ENCODE measurements at places on chromosomes 7 and 10. TPM values are rescaled to one million over a fixed set of nuclear protein-coding genes. Genes with fewer than 3 reads are reported as not detected.

GRCh38 chr10:52378124-52378523, 64.0 kb downstream of the DKK1 start:
- no peak for DNase-seq

- no peak for DNase-seq
Observed at GRCh38 chr10:69220041-69220451, at the start of gene HKDC1. Gene HKDC1 (plus strand): TSS chr10:69220332. CDS start chr10:69220436, 104 bp downstream.

DNA sequence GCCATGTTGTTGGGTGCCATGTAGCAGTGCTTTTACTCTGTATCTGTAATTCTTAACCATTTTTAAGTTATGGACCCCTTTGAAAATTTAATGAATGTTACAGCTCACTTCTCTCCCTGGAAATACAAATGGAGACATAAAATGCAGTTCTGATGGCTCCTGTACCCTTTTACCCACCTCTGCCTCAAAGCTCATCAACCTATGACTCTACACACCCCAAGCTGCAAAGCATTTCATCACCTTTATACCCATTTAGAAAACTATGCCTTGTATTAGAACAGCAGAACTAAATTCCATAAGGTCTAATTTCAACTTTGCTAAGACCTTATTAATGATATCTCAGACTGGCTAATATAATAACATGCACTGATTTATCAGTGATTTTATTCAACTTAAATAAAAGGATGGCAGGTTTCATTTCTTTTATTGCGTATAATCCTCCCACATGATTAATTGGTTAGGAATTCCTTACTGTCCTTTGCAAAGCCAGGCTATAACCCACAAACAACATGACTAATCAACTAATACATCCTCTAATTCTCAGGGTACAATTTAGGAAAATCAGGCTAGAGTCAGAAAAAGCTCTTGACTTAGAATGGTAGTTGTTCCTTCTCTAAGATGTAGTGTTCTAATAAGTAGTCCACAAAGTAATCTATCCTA, 68.1 kb downstream of the CPEB3 start:
- DNase-seq, result no peak

GRCh38 chr7:20302891-20303290, 27.8 kb upstream of the ITGB8 start:
- DNase-seq, result no peak

GRCh38 chr7:27107391-27108381, 5.2 kb upstream of the HOXA2 start:
- no peak for DNase-seq

- no peak for DNase-seq
Observed at GRCh38 chr7:55538538-55538937, 33.8 kb downstream of the VOPP1 start.

- DNase-seq, result no peak
Observed at GRCh38 chr7:83077328-83077727, 85.4 kb downstream of the PCLO start.

DNA sequence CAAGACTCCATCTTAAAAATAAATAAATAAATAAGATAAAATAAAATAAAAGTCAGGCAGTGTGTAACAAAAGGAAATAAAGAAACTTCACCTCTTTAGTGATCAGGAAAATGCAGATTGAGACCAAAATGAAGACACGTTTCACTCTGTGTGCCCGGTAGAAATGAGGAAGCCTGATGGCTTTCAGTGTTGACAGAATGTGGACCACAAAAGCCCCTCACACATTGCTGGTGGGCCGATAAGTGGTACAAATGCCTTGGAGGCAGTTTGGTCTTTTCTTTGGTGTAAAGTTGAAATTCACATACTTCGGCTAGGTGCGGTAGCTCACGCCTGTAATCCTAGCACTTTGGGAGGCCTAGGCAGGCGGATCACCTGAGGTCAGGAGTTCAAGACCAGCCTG, 44.5 kb upstream of the PFKFB3 start:
- no peak for DNase-seq

GRCh38 chr7:17279061-17279460, 19.4 kb upstream of the AHR start:
- DNase-seq, result no peak

DNA sequence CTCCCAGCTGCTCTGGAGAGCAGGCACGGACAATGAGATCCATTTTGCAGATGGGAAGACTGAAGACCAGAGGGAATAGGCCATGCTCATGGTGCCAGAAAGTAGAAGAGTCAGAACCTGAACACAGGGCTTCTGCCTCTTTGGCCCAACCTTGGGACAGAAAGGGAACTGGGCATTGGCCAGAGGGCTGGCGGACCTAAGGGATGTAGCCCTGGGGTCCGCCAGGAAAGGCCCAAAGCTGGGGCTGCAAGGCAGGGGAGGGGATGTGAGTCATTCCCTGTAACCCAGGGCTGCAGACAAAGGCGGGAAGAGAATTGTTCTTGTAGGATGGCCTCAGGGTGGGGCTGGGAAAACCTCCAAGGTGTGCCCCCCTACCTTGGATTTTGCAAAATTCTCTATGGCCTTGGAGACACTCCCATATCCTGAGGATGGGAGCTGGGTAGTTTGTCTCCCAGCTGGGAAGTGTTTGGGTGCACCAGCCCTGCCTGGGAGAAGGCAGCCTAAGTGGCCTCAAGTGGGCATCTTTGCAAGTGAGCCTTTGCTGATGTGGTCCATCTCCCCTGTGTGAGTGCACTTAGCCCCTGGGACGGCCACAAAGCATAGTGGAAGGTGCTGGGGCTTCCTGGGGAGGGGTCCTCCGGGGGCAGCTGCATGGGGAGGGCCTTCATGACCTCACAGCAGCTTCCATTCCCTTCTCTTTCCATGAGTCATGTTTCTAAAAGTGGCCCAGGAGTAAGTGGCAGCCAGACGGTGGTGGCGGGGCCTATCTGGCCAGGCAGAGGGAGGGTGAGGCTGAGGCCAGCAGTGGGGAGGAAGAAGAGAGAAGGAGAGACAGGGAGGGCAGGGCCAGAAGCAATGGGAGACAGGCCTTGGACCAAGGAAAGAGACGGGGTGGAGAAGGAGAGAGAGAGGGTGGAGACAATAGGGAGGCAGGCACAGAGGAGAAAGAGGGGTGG, 9.2 kb downstream of the AQP1 start:
- DNase-seq, result peak; percentile 2

DNA sequence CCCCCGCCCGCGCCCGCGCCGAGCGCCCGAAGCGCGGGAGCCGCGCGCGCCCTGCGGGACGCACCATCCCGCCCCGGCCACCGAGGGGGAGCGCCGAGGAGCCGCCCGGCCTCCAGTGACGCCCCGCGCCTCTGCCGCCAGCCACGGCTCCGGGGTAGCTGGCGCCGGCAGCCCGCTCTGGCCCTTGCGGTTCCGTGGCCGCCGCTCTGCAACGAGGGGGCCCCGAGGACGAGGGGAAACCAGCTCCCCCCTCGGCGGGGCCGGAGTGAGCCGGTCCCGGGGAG, at the start of gene PAXIP1:
TSS of gene PAXIP1 (minus strand) at position 33 of the 284 bp plus-strand sequence. CDS start 195 bp downstream, outside the sequence.
- no peak for DNase-seq

GRCh38 chr10:112271982-112272381, 11.2 kb upstream of the TECTB start:
- DNase-seq, result no peak

DNA sequence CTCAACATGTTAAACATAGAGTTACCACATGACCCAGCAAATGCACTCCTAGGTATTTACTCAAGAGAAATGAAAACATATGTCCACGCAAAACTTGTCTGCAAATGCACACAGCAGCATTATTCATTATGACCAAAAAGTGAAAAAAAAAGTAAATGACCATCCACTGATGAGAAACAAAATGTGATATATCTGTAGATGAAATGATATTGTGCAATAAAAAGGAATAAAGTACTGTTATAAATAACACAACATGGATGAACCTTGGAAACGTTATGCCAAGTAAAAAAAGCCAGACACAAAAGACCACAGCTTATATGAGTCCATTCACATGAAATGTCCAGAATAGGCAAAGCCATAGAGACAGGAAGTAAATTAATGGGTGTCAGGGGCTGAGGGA, 61.4 kb upstream of the SKAP2 start:
- no peak for DNase-seq

GRCh38 chr7:139396323-139396951, 36.7 kb downstream of the LUC7L2 start:
- no peak for DNase-seq

- no peak for DNase-seq
Observed at GRCh38 chr7:110918949-110919548, 171.9 kb upstream of the LRRN3 start.

GRCh38 chr10:71622154-71622526, 97.4 kb downstream of the C10orf105 start:
- no peak for DNase-seq

- DNase-seq, result no peak
Observed at GRCh38 chr7:94301024-94301586, 93.6 kb upstream of the COL1A2 start.

- peak; percentile 87 for DNase-seq
Observed at GRCh38 chr10:70162892-70163201, 7.5 kb downstream of the SAR1A start.

GRCh38 chr10:90913774-90914420, 7.0 kb downstream of the ANKRD1 start:
- no peak for DNase-seq

GRCh38 chr10:18710201-18710653, 51.0 kb downstream of the ARL5B start:
- no peak for DNase-seq

- DNase-seq, result no peak
Observed at GRCh38 chr10:27529010-27529783, 25.1 kb downstream of the RAB18 start.

DNA sequence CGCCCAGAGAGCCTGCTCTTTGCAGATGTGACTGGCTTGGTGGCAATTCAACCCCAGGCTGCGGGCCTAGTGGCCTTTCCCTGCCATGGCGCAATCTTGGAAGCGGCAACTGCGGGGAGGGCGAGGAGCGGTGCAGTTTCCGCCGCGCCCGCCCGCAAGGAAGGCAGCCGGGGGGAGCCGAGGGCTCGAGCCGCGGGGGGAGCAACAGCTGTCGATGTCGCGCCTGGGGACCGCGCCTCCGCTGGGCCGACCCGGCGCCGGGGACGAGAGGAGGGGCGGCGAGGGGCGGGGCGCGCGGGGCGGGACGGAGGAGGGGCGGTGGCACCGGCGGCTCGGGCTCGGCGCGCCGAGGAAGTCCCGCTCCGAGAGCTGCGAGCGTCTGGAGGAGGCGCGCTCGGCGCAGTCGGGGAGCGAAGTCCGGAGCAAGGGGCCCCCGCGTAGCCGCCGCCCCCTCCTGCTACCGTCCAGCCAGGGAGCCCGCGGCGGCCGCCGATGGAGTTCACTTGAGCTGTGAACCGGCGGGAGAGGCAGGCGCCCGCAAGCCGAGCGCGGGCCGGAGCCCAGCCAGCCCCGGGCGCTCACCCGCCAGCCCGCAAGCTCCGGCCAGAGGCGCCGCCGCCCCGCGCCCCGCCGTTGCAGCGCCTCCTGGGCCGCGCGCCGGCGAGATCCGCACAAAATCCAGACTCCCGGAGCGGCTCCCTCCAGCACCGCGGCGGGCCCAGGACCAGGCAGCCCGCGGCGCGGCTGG, 438.1 kb upstream of the GALNT17 start:
- DNase-seq, result no peak

DNA sequence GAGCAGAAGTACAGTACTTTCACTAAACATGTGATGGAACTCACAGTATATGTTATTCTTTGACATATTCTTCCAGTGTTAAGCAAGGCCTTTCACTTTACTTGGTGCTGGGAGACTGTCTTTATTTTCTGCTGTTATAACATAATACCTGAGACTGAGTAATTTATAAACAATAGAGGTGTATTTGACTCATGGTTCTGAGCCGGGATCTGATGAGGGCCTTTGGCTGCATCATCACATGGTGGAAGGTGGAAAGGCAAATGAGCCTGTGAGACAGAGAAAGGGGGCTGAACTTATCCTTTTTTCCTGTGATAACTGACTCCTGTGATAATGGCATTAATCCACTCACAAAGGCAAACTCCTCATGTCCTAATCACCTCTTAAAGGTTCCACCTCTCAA, 1.4 kb downstream of the SUPV3L1 start:
- DNase-seq, result no peak

Gene ANKRD22
- total RNA-seq, result 0.12 TPM

Gene ZNF727
- 0.52 TPM for total RNA-seq

Gene VAX1
- total RNA-seq, result not detected

Gene INSIG1
- 74.8 TPM for total RNA-seq

Gene WNT8B
- total RNA-seq, result 0.96 TPM

Gene NUTM2D
- total RNA-seq, result 0.35 TPM

Gene WAC
- 77.1 TPM for total RNA-seq

Gene GPER1
- total RNA-seq, result not detected

Measured in activated naive CD4-positive, alpha-beta T cell treated with anti-CD3 and anti-CD28 coated beads for 36 hours (primary cell).